ENCODE measurements at places on chromosomes 1 and 21.

GRCh38 chr1:238592621-238593020 is 701.9 kb upstream of the ZP4 start:
- no peak for DNase-seq

GRCh38 chr1:203598752-203599151 is 27.9 kb upstream of the ATP2B4 start:
- DNase-seq = no peak

DNA sequence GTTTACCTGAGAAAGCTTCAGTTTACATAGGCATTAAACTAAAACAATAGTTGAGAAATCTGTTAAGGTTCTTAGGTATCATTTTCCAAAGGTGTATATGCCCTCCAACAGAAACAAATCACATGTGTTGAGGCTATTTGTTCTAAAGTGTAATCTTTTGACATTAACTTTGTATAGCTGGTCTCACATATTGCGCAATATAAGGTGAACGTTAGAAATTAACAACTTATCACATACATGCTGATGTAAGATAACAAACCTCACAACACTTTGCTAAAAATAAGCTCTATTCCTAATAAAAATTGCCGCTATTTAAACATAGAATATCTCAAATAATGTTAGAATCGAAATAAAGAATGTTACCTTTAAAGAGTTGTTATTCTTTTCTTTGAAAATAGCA is 340.6 kb downstream of the SRGAP2C start:
- no peak for DNase-seq

DNA sequence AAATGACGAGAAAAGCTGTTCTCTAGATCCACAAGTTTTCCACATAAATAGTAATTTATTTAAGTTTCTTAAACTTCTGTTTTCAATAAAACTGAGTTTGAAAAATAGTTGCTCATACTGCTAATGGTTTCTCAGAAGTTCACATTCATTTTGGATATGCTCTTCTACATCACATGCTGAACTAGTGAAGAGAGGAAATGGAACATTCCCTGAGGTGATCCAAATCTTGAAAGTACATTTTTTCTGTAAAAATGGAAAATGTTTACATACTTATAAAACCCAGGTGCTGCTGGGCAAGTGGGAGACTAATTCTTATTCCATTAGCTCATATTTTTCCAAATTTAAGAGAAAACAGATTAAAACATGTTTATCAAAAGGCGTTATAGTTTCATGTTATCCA is 111.7 kb downstream of the ADGRL4 start:
- DNase-seq = no peak

- DNase-seq = no peak
These were observed 84.8 kb downstream of the WDR4 start for GRCh38 chr21:42794551-42794950.

DNA sequence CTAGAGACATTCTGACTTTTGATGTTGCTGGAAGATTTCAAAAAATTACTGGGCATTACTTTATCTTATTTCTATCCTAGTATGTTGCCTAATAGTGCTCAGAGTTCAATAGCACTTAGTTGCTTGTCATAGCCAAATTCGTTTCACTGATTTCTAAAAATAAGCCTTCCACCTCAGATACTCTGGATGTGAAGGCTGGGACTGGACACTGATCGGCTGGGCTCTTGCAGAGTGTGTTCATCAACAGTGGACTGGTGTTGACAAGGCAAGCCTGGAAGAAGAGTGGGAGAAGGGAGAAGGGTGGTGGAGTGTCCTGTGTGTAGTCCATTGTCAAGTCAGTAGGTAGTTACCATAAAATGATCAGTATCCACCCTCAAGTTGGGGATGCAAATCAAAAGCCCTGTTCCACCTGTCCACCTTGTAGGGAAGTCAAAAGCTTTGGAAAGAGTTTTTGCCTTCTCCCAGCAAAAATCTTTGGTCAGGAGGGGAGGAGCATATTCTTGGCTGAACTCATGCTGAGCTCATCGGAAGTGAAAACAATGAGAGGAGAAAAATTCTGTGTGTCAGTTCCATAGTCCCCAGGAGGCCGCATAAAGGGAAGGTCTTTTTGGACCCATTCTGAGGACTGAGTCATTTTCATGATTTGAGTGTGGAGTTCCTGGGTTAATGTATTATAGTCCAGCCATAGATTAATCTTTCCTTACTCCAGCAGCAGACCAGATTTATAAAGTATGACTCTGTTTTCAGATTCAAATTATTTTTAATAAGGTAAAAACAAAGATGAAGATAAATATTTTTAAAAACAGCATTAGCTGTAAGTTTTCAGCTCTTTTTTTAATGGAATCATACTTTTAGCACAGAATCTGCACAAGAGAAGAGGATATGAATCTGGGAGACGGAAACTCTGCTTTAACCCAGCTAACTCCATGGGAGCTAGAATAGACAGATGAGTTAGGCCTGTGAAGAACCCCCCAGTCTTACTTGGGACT is 99.5 kb upstream of the BMP8A start:
- DNase-seq = no peak

- no peak for DNase-seq
These were observed 161.6 kb downstream of the LRRC40 start for GRCh38 chr1:70043804-70044203.

DNA sequence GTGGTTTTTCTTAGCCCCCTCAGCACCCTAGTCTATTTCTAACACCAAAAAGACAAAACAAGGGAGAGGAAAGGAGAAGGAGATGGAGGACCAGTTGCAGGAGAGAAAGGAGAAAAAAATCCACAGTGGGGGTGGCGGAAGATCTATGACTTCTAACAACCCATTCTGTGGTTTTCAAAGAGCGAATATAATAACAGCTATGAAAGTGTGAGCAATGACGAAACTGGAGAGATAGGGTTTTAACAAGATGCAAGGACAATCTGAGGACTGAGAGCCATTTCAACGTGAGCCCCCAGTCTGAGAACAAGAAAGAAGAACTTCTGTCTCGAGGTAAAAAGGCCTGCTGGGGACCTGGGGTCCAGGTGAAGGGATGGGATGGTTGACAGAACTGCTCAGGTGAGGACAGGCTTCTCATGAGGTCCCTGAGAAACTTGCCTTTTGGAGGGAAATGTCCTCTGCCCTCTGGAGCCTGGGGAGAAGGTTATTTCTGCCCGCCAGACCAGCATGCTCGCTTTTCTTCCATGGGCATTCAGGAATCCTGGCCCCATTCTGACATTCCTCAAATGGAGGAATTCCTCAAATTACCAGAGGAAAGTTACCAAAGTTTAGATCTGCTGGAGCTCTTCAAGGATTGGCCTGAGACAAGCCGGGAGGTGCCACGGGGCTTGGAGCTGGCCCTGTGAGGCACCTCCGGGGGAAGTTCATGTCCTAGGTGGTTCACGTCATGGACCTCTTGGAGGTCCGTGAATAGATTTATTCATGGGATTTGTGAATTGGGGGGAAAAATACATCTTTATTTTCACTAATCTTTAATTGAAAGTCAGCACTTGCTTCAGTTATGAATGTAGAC is at the start of gene CD160:
CD160 (plus strand) TSS at position 270 of the 850 bp plus-strand sequence. CDS start 8,829 bp downstream, outside the sequence.
- no peak for DNase-seq

- no peak for DNase-seq
These were observed 122.5 kb upstream of the ETS2 start for GRCh38 chr21:38683222-38683621.

DNA sequence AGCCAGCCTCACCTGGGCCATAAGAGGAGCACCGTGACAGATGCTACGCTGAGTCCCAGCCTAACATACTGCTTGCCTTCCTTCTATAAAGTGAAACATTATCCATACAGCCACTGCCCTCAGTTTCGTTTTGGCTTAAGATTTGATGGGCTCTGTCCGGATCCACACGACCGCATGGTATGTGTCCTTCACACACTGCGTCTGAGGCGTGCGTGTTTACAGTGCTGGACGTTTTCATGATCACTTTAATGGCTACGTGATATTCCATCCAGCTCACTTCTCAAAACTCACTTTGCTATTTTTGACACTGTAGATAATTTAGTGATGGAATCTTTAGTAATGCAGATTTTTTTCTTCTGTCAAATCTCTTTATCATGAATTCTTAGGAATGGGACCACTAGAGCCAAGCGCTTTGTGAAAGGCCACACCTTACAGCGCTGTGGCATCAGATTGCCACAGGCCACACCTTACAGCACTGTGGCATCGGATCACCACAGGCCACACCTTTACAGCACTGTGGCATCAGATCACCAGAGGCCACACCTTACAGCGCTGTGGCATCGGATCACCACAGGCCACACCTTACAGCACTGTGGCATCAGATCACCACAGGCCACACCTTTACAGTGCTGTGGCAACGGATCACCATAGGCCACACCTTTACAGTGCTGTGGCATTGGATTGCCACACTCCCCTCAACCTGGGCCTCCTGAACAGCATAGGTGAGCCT is 47.1 kb downstream of the PRDM15 start:
- no peak for DNase-seq

DNA sequence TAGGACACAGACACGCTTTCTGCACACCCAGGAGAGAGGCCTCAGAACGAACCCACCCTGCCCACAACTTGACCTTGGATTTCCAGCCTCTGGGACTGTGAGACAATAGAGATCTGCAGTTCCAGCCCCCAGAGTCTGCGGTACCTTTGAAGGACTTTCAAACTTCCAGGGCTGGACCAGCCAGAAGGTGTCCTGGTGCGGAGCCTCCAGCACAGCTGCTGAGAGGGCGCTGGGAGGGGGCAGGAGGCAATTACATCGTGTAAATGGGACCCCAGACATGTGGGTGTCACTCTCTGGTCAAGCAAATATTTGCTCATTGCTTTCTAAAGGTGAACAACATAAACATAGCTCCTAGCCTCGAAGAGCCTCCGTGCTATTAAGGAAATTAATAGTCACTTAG is 58.7 kb upstream of the ACTRT2 start:
- no peak for DNase-seq

GRCh38 chr1:192104852-192105251 is 53.4 kb upstream of the RGS18 start:
- no peak for DNase-seq

DNA sequence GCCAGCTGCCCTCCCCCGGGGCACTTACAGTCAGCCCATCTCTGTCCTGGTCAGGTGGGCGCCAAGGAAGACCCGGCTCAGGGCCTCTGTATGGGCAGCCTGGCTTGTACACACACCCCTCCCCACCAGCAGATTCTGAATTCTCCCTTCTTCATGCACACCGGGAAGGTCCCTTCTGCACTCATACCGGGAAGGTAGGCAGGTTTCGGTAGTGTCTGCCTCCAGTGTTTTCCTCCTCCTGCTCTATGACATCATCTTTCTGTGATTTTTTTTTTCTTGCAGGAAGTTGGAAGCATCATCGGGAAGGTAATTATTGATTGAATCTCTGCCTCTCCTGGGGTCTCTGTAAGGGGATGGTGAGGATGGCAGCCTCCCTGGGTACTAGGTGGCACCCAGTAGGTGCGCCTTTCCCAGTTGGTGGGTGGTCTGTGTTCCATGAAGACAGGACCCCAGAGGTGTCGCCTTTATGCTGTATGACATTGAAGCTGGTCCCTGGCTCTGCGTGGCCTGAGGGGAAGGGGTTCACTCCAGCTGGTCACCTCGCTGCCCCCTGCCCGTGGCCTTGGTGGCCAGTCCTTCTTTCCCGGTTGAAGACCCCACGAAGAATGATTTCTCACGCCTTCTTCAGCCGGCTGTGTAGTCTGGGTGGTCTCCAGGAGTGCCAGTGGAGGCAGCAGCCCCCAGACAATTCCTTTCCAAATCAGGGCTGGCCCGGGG is 82.1 kb upstream of the COL6A1 start:
- no peak for DNase-seq

DNA sequence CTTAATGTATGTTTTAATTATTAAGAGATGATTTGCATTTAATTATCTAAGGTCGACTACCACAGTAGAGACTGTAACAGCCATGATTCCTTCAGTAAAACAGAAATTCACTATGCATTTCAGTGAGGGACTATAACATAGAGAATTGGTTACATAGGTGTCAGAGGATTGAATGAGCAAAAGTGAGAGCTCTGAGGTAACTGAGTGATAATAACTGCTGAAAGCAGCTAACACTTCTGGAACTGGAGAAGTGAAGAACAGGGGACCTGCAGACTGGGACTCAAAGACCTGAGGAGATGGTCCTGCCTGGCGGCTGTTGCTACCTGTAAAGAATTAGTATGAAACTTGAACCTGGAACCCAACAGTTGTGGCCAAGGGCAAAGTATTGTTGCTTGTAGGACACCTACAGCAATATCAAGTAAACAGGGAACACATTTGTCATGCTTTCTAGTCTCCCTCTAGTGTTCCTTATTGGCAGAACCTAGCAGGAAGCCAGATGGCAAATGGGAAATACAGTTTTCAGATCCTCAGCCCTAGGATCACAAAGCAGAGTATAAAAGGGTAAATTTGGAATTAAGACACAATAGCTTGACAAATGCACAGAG is 110.6 kb downstream of the HS2ST1 start:
- peak; percentile 21 for DNase-seq

DNA sequence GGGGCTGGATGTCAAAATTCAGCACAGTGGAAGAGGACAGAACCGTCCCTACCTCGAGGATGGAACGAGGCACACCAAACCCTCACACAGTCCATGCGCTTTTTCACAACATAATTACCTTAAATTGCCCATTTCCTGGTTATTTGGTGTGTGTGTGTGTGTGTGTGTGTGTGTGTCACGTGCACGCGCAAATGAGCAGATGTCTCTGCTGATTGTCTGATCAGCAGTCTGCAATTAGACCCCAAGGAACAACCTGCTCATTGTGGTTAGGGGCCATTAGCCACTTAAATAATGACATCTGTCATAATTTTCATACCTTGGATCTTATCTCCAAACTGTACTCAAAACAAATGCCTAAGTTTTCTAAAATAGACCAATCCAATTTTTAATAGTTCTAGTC is 23.2 kb downstream of the AVPR1B start:
- DNase-seq = no peak

DNA sequence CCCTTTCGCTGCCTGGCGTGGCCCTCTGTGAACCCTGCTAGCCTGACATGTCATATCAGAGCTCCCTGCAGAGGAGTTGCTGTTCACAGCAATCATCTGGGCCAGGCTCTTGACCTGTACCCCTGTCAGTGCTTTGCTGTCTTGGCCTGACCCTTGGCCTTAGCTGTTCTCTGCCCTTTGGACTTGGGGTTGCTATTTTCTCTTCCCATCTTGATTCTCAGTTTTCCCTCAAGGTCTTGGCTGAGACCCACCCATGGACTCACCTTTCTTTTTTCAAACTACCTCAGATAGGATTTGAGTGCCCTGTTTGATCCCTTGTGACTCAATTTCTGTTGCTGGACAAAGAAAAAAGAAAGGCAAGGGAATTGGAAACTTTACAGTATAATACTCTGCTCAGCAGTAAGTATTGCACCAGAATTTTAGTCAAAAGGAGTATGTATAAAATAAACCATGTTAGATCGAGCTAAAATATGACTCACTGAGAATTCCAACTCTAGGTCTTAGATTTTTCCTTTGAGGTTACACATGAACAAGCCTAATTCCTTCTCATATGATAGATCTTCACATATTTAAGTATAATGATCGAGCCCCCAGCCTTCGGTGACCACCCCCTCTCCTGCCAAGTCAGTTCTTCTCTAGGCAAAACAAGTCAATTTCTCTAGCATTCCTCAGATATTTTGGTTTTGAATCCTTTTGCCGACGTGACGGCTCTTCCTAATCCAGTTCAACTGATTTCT is 110.5 kb downstream of the NGF start:
- DNase-seq = no peak

DNA sequence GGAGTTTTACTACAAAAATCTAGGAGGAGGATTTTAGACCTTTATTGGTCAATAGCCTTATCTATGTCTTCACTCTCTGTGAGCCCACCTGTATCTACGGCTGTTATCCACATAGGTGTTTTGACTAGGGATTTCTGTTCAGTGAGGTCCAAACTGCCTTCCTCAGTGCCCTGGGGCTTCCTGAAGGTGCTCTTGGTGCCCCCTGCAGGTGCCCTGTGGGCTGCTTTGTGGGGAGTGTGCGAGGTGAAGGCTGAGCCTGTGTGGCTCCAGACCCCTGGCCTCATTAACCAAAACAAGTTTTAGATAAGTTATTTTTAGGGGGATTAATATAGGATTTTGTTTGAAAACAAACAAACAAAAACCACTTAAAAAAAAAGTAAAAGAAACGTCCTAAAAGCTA is 122.5 kb downstream of the KIF26B start:
- DNase-seq = no peak
